Left lung (tissue), 14 donors: ENCODE measurements at places on chromosomes 6 and 20. TPM values are rescaled to one million over a fixed set of nuclear protein-coding genes. Genes with fewer than 3 reads are reported as not detected.

- no peak for DNase-seq
Measured at GRCh38 chr6:19327241-19327640, 509.9 kb upstream of the ID4 start.

DNA sequence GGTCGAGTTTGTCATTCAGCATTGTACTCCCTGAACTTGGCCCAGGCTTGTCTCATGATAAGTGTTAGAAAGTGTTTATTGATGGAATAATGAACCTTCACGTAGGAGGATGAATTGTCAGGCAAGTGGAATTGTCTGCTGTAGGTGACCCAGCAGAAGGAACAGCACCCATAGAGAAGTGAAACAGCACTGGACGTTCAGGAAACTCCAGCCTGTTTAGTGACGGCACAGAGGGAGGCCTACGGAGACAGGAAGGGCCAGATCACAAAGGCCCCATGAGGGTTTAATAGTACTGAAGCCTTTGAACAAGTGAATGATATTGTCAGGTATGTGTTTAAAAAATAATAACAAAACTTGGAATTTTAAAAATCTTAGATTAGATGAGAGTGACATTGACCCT lies 2.9 kb downstream of the STX11 start:
- DNase-seq, result no peak

DNA sequence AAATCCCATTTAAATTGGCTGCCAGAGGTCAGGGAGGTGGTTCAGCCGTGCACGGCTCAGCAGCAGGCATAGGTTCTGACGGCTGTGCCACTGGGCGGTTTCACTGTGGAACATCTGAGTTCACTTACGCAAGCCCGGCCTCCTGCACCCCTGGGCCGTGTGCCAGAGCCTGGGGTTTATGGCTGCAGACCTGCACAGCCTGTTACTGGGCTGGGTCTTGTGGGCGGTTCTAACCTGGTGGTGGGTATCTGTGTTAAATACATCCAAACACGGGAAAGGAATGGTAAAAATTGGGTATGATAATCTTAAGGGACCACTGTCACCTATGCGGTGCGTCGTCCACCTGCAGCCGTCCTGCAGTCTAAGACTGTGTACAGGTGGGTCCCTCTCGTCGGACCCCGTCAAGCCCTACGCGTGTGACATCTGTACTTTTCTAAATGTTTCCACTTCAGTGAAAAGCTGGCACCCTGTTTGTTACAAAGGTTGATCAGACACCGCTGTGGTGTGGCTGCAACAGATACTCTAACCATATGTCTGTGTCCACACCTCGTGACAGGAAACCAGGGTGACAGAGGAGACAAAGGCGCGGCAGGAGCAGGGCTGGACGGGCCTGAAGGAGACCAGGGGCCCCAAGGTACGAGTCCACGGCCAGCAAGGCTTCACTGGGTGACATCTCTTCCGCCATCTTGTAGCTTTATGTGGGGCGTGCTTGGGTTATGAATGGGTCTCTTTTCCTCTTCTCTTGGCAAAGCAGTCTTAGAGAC lies 21.5 kb downstream of the COL9A3 start:
- peak; percentile 59 for DNase-seq

DNA sequence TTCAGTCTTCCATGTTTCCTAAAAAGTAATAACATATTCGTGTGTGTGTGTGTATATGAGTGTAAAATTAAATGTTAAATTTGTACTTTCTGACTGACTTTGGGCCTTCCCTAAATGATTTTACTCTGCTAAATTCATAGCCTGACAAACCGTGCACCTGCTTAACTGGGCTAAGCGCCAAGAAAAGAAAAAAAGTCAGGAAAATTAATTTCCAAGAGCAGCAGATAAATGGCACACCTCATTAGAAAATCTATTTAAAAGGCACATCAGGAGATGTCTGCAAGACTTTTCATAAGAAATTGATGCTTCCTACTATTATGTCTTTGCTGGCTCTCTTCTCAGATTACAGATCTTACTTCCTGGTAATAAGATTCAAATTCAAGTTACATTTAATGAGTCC lies 72.4 kb downstream of the TRDN start:
- DNase-seq, result no peak

DNA sequence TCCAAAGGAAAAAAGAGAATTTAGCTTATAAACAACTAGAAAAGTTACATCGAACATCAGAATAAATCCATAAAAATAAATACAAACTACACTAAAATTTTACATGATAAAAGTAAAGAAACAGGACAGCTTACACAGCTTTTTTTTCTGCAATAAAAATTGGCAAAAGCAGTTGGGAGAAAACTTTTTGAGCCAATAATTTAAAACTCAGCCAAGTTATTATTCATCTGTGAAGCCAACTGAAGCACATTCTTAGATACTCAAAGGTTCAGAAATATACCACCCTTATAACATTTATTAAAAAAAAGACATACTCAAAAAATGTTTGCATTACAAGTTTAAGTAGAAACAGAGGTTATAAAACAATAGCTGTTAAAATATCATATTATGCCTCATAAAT lies 23.7 kb upstream of the RSPO3 start:
- no peak for DNase-seq

DNA sequence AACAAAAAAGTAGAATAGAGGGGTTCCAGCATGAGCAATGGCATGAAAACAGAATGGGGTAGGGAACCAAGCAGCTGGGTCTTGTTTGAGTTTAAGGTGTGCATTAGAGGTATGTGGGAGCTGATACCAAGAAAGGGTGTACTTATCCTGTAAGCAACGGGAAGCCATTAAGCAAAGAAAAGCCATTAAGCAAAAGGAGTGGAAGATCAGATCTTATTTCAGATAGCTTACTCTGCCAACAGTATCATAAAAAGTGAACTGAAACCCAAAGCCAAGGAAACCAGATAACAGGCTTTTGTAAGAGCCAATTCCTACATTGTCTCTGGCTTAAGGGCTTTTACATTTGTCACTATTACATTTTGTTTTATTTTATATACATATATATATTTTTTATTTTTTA lies 21.3 kb upstream of the BEND6 start:
- no peak for DNase-seq

GRCh38 chr6:90369024-90369519 lies 72.4 kb upstream of the BACH2 start:
- DNase-seq, result peak; percentile 53

GRCh38 chr6:156688620-156688971 lies 88.6 kb upstream of the ARID1B start:
- no peak for DNase-seq

DNA sequence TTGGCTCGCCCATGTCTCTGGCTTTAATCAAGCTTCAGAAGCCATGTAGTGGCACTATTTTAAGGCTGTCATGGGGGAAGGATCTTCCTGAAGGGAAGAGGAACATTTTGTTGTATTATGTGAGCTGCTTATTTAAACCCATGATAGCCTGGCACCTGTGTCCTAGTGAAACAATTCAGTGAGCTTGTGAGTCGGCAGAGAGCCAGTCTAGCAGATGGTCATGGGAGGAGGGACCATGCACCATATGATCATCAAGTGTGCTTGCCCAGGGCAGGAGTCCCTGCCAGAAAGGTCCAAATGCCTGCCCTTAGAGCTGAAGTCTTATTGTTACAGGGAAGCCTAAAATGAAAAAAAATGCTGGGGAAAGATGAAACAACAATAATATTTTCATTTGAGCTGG lies 132.9 kb downstream of the PRDM13 start:
- DNase-seq, result no peak

DNA sequence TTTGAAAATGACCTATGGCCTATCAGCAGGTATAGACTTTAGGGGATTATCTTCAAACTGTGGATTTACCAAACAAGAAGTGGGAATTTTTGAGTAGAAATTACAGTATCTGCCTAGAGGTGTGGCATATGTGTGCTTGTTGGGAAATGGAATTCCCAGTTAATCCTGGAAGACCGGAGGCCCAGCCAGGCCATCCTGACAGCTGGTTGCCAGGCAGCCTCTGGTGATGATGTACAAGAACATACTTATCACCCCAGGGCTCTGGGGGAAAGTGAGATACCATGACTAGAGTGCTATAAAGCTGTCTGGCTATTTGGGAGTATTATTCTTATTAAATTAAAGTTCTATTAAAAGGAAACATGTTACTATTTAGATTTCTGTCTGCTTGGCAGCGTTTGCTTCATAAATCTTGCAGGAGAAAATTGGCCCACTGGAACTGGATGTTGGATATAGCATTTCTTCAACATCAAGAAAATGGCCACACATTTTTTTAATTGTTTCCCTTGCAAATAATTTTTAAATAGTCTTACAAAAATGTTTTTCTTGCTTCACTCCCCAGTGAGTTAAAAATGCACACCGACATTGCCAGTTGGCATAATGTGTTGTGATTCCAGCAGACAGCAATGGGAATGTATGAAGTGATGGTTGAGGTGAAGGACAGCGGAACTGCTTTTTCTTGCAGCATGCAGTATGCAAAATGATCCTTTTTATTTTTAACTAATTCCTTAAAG lies 187.8 kb downstream of the MYLK4 start:
- DNase-seq, result peak; percentile 54

GRCh38 chr6:14292119-14292518 lies 174.5 kb downstream of the CD83 start:
- no peak for DNase-seq

DNA sequence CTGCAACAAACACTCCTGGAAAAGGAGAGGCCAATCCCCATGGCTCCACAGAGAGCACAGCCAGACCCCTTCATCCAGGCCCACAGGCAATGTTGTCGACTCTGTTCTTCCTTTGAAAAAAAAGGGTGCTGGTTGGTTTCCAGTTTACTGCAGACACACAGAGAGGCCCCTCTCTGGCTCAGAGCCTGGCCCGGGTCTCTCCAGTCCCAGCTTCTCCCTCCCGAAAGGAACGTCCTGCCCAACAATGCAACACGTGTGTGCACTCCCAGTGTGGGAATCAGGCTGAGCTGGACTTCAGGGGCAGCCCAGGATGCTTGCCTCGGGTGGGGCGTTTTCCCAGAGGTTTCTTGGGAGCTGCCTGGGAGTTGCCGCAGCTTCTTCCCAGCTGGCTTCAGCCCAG lies 4.5 kb upstream of the NKAIN4 start:
- DNase-seq, result no peak

- DNase-seq, result no peak
Measured at GRCh38 chr6:77403424-77403823, 59.9 kb downstream of the HTR1B start.

GRCh38 chr6:108235127-108235526 lies 25.7 kb downstream of the SNX3 start:
- DNase-seq, result no peak

DNA sequence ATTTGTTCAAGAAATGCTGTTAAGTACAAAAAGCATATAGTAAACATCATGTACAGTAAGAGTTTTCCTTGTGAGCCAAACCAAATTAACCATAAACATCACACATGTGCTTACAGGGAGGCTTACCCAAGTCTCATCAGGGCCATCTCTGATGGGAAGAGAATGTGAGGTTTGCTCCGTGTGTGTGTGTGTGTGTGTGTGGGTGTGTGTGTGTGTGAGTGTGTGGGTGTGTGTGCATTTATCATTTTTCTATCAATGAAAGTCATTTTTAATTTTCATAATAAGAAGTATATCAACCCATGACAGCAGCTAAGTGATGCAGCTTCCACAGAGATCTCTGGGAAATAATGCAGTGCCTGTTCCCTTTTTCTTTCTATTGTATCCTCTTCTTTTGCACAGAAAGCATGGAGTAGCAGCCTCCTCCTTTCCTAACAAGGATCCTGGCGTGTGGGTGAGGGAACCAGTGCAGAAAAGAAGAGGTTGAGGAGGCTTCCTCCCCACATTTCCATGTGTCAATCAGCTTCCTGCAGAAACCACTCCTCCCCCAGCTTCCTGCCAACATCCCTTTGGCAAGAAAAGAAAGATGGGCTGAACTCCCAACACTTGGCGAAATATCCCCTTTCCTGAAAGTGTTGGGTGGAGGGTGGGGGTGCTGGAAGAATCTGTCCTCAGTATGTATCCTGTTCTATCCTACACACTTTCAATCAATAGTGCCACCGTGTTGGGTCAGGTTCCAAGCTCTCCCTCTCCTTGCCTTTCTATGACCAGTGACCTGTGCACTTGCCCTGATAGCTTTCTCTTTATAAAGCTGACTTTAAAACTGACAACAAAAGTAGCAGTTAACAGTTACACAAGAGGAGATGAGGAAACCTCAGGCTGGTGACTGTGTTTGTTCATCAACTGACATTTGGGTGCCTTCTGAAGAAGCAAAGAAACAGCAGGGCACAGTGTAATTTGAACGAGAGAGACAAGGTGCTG lies 251.8 kb upstream of the CITED2 start:
- no peak for DNase-seq

DNA sequence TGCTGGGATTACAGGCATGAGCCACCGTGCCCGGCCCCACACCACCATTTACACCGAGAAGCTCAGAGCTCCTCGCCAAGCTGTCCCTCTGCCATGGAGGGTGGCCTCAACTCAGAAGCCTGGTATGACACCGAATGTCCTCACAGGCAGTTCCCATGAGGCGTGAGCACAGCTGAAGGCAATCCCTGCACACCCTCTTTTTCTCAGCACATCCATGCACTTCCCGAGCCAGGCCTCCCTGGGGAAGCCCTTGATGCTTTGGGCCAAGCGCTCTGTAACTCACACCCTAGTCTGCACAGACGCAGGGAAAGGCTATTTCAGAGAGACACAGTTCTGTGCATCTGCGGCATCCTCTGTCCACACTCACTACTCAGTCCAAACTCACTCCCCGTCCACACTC lies 18.4 kb downstream of the THBS2 start:
- DNase-seq, result no peak

DNA sequence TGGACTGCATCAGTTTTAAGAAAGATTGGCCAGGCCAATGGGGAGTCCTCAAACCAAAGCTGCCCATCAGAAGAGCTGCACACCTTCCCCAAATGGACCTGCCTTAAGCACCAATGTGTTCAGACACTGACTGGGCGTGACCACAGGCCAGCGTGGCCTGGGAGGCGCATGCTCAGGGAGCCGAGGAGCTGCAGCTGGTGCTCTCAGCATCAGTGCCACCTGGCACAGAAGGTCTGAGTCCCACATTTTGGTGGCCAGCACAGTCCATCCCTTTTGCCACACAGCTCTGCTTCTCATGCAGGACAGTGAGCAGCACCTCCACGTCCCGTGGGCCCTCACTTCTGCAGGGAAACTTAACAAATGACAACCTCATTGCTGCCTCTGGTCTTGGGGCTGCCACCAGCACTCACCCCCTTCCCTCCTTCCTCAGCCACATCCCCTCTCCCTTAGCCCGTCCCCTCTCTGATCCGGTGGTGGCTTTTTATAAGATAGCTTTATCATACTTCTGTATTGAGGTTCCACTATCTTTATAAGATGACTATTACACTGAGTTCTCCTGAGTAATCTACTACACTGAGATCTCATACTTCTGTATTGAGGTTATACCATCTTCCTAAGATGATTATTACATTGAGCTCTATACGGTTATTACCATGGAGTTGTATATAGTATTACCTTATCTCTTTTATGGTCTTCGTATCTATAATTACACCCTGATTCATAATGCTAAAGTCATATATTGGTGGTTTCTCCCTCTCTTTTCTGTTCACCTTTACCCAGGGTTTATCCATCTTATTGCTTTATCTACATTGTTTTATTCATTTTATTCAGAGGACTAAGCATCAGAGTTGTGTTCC lies 109.1 kb downstream of the TOX2 start:
- DNase-seq, result no peak

GRCh38 chr6:168101590-168102314 lies 22.7 kb upstream of the FRMD1 start:
- no peak for DNase-seq

The TMEM30A gene
- total RNA-seq, result 193 TPM

The HEY2 gene
- 1.4 TPM for total RNA-seq

The TRIM15 gene
- total RNA-seq, result not detected

The BMP7 gene
- 0.67 TPM for total RNA-seq

The CCN2 gene
- total RNA-seq, result 282 TPM

The SLC17A3 gene
- total RNA-seq, result not detected

The TBXT gene
- total RNA-seq, result not detected

The BMP5 gene
- 14.5 TPM for total RNA-seq

The PGK2 gene
- total RNA-seq, result not detected

The CDSN gene
- total RNA-seq, result 0.13 TPM

The OR2H2 gene
- not detected for total RNA-seq
